ENCODE measurements at places on chromosomes 1 and 21.
A peak's percentile ranks its signal among the peaks of the same experiment; 100 is the strongest.

DNA sequence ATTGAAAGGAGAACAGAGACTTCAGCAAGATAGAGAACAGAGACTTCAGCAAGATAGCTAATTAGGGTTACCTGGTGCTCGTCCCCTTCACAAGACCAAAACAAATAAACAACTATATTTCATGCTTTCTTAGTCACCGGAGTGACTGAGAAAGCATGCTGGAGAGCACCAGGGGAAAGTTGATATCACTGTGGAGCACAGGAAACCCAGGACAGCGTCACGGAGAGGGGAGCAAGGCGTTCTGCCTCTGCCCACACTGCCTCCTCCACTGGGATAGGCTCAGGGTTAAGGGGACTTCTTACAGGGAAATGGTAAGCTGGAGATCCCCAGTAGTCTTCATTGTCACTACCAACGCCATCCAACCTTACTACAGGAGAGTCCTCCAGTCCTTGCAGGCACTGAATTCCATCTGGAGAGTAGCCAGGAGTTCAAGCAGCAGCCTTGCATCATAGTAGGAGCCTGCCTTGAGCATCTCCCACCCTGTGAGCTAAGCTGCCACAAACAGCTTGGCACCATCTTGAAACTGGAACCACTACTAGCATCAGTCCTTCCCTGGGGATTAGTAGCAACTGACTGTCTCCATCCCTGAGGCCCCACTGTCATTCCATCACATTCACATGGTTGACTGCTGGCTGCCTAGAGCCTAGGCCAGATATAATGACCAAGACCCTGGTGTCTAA lies 239.4 kb downstream of the PLPP3 start:
- DNase-seq, result no peak

DNA sequence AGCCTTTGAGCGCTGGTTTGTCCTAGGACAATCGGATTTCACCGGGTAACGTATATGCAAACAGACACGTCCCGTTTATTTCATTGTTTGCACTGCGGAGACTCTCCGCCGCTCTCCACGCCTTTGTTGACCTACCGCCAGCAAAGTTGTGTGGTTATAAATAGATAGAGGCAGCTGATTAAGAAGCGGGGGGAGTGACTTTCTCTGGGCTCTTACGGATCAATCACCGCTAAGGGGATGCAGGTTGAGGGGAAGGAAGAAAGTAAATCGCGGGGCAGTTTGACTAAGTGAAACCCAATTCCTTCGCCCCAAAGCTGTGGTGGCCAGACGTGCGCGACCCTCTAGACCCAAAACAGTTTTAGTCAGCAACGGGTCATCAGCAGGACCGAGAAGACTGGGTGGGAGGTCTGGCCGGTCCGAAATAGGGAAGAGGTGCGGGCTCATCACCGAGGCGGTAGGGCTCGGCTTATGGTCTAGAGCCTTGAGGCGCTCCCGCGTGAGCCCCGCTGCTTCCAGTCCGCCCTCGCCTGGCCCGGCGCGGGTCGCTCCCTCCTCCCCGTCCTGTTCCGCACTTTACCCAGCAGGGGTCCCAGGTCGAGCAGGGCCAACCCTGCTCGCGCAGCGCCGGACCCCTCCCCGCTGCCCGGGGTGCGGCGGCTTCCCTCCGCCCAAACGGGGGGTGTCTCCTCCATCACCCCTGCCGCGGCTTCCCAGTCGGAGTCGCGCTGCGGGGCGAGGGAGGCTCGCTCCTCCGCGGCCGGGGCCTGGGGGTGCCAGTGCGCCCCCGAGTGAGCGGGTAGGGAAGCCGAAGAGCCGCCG lies 120.8 kb upstream of the RRP15 start:
- DNase-seq, result no peak

GRCh38 chr1:87242445-87243185 lies 86.1 kb upstream of the LMO4 start:
- DNase-seq, result no peak

GRCh38 chr1:192550922-192551534 lies 24.5 kb upstream of the RGS1 start:
- no peak for DNase-seq

GRCh38 chr1:201748335-201748734 lies 80.6 kb upstream of the IPO9 start:
- DNase-seq, result no peak

DNA sequence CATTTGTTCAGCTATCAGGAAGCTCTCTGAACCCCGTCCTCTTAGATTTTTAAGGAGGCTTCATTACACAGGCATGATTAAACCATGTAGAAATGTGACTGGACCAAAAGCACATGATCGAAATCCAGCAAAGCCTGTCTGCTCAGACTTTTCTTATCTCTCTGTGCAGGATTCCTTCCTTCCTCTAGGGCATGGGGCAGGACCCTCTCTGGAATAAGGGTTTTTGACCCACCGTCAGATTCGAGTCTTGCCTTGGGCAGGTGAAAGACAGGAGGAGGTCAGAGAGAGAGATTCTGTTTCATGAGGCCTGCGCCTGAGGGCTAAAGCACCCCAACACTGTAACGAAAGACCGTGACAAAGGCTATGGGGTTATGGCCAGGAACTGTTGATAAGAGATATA lies 136.8 kb downstream of the RHOU start:
- DNase-seq, result no peak

GRCh38 chr1:2391931-2392509 lies 379 bp downstream of the RER1 start:
- peak; percentile 27 for DNase-seq

DNA sequence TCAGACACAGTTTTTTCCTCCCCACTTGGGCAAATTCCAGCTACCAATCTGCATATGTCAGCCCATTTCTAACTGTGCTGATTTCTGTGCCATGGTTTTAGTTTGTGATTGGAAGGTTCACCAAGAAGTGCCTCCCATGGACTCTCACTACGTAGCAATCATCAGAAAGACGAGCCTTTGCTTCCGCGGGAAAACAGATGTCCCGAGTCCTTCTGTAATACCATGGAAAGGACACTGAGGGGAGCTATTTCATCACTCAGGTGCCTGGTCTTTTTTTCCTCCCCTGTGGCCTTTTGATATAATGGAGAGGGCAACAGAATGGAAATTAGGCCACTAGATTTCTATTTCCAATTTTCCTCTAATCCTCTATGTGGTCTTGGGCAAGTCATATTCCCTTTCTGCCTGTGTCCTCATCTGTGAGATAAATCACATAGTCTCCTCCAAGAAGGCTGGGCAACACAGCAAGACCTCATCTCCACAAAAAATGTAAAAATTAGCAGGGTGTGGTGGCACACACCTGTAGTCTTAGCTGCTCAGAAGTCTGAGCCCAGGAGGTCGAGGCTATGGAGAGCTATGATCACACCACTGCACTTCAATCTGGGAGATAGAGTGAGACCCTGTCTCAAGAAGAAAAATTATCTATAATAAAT lies 24.8 kb downstream of the LEMD1 start:
- DNase-seq, result peak; percentile 66

DNA sequence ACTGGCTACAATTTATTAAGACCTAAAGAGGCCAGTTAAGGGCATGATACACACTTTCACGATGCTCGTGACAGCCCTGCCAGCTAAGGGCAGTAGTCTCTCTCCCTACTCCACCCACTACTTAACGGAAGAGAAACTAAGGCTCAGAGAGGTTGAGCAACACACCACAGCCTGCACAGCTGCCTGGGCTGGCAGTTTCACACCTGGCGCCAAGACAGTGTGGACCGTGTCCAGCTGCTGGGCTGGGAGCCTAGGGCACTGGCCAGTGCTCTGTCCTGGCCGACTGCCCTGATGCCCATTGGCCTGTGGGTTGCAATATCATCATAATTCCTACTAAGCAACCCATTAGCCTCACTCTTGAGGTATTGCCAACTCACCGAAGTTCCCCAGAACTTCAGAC lies 27.6 kb downstream of the TENT5C start:
- DNase-seq, result no peak

- no peak for DNase-seq
Observed at GRCh38 chr1:81412954-81413353, 387.8 kb upstream of the ADGRL2 start.

DNA sequence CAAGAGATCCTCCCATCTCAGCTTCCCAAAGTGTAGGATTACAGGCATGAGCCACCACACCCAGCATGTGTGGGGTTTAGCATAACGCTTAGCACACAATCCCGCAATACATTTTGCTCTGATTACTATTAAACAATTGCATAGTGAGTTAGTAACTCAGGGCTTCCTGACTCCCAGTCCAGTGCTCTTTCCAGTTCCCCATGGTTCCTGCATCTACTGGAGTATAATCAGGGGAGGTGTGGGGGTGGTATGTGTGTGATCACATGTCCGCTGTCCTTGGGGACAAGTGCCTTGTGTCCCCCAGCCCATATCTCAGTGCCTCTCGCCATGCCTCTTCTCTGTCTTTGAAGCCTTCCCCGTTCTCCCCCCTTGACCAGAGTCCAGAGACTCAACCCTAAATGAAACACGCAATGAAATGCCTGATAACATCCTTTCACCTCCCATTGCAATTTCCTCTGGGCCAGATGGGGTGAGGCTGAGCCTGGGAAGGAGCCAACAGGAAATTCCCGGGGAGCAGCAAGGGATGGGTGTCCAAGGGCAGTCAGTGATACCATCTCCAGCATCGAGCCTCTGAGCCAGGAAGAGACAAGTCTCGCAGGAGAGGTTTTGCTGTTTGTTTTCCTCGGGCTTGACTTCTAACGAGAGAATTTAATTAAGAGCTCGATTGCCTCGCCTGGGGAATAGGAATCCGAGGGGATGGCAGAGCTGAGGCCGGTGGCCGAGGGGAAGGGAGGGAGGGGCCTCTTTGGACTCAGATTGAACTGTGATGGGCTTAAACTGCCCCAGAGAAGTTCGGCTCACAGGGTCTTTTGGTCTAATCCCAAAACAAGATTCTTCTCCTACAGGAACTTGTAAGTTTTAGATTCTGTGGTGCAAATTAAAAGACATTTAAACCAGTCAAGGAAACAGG lies 7.7 kb upstream of the HTR1D start:
- no peak for DNase-seq

DNA sequence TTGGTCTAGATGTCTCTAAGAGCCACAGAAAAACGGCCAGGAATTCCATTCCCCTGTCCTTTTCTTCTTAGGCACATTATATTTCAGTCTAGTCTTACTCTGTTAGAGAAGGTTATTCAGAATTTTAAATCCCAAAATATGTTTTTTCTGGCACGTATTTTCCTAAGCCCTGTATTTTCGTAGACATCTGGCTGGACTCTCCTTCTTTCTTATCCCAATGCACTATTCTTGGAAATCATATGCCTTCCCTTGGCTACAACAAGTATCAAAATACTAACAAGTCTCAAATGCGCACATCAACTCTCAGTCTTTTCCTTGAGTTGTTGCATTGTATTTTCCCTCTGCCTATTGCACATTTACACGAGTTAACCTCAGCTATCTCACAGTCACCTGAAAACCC lies 96.2 kb downstream of the DPYD start:
- DNase-seq, result no peak

DNA sequence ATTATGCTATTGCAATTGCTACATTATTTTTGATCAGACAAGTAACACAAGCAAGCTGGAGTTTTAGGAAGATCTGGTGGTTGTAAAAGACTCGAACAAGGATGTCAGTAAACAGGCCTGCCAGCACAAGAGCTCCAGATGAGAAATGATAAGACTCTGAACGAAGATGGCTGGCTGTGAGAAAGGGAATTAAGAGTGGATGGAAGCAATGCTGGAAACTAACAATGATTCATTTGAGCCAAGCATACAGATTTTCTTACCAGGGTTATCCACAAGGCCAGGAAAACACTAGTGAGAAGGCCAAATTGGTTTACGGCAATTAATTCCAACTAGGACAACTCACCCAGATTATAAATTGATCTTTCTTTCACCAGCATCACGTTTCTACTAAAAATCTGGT lies 54.2 kb downstream of the NRIP1 start:
- no peak for DNase-seq

- DNase-seq, result no peak
Observed at GRCh38 chr1:224782281-224783000, 147.0 kb upstream of the DNAH14 start.

GRCh38 chr1:194865383-194865782 lies 1679.0 kb upstream of the B3GALT2 start:
- no peak for DNase-seq

- no peak for DNase-seq
Observed at GRCh38 chr1:67947114-67947513, 103.3 kb downstream of the DIRAS3 start.

DNA sequence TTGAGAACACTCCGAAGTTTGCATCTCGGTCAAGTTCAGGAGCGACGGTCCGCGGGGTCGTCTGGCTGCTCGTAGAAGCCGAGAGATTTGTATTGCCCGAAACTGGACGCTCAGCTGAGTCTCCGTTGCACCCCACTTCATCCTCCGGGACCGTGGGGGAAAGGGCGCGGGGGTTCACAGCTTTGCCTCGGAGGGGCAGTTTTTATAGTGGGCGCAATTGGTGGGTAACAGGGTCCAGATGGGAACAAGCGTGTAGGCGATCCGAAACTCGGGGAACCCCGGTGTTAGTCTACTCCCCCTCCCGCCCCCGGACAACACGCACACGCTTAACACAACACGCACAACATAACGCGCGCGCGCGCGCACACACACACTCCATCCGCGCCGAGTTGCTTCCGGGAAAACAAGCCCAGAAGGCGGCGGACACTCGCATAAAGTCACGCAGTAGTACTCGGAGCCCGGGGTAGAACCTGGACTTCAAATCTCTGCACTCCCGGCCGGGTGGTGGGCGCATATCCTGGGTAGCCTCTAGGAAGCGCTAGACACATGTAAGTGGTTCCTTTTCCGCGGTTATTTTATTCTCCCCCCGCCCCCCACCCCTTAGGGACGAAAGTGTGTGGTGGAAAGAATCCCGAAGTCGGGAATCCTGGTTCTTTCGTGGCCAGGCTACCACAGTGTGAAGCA lies 1.1 kb upstream of the JUN start:
- peak; percentile 92 for DNase-seq

GRCh38 chr1:200857804-200858203 lies 15.0 kb upstream of the GPR25 start:
- DNase-seq, result no peak

GRCh38 chr1:96002201-96002600 lies 719.4 kb upstream of the PTBP2 start:
- DNase-seq, result no peak

DNA sequence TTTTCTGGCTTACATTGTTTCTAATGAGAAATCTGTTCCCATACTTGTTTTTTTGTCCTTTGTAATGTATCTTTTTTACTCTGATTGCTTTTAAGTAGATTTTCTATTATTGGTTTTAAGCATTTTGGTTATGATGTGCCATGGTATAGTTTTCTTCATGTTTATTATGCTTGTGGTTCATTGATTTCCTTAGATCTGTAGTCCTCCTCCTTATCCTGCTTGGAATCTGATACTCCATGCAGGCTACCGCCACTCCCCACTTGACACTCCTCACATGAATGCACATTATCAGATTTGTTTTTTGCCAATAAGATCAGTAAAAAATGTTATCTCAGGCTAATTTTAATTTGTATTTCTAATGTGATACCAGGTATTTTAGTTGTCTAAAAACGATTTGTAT lies 20.8 kb downstream of the UROD start:
- no peak for DNase-seq

GRCh38 chr1:66253330-66253921 lies 280.5 kb upstream of the SGIP1 start:
- DNase-seq, result peak; percentile 89

GRCh38 chr1:47211796-47212269 lies 20.2 kb downstream of the TAL1 start:
- no peak for DNase-seq
